ENCODE measurements at places on chromosomes 16 and 17. TPM values are rescaled to one million over a fixed set of nuclear protein-coding genes. Genes with fewer than 3 reads are reported as not detected.

Gene EXOC7
- 58.8 TPM for total RNA-seq

Gene KIF2B
- total RNA-seq: not detected

Gene DNAH3
- total RNA-seq: not detected

Gene UTS2R
- total RNA-seq: not detected

Gene CDK12
- total RNA-seq: 18.2 TPM

Gene TPPP3
- under 0.01 TPM for total RNA-seq

Gene FBXW10B
- not detected for total RNA-seq

Gene ADAP2
- 0.77 TPM for total RNA-seq

Gene CCL1
- total RNA-seq: not detected

Gene ARSG
- total RNA-seq: 1.5 TPM

Gene ARHGAP44
- 0.39 TPM for total RNA-seq

Gene GP2
- total RNA-seq: not detected

Gene CNTNAP1
- total RNA-seq: 11.5 TPM

Gene CHST5
- total RNA-seq: 0.13 TPM

Gene LRRC37A
- 0.51 TPM for total RNA-seq

Gene NT5M
- total RNA-seq: 4.2 TPM

Gene FGF11
- 0.13 TPM for total RNA-seq

Gene PRAC2
- total RNA-seq: not detected

Gene TPSAB1
- not detected for total RNA-seq

Gene KRT31
- not detected for total RNA-seq

Gene KIF1C
- 63.5 TPM for total RNA-seq

Gene CYLD
- 21.8 TPM for total RNA-seq

Gene RHBDL3
- 0.13 TPM for total RNA-seq

Gene KRTAP1-5
- not detected for total RNA-seq

Gene FZD2
- 0.39 TPM for total RNA-seq

Gene NECAB2
- total RNA-seq: not detected

Gene ST6GALNAC2
- 0.25 TPM for total RNA-seq

Gene EXOC3L1
- 57.7 TPM for total RNA-seq

Gene SLC4A1
- not detected for total RNA-seq

Gene SDR42E1
- total RNA-seq: 4.4 TPM

Gene LPCAT2
- total RNA-seq: 5.9 TPM

Gene FNDC8
- total RNA-seq: under 0.01 TPM

Gene SMIM22
- total RNA-seq: not detected

Measured in dermis microvascular lymphatic vessel endothelial cell (primary cell).